ENCODE measurements at places on chromosomes 6 and 20.

DNA sequence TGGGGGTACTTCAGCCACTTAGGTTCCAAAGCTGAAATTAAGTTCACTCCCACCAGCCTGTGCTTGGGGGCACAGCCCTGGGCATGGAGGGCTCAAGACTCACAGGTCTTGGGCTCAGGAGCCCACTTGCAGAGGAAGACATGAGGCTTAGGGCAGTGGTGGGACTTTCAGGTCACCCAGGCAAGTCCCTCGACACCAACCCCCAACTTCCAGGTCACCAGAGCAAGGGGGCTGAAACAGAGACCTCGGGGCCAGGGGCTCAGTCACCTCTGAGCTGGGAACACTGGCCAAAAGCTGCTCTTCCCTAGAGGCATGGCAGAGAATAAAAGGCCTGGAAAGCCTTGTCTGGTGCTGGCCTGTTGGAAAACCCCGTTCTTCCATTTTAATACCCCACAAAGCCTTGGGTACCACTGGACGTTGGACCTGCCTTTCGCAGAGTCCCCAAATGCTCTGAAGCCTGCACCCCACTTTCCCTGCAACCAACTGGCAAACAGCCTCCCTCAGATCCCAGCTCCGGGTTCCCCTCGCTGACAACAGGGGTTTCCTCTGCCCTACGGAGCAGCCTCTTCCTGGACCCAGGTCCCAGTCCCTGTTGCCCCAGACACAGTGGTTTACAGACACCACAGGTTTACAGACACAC is 160.9 kb upstream of the PMEPA1 start:
- no peak for DNase-seq

DNA sequence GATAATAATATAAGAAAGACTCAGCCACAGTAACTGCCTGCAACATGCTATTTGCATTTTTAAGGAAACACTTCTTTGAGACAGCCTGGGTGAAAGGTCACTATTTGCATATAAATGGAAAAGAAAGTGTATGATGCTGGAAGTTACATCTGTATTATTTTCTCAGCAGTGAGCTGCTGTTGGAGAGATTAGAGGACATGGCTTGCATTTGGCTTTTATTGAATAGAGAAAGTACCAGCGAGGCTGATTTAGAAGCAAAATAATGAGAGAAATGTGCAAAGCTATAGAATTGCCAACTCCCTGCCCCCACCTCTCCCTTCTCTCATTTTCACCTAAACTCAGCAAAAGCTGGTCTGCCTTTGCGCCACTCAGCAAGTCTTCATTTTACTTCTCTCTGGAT is 12.7 kb downstream of the MYT1 start:
- no peak for DNase-seq

DNA sequence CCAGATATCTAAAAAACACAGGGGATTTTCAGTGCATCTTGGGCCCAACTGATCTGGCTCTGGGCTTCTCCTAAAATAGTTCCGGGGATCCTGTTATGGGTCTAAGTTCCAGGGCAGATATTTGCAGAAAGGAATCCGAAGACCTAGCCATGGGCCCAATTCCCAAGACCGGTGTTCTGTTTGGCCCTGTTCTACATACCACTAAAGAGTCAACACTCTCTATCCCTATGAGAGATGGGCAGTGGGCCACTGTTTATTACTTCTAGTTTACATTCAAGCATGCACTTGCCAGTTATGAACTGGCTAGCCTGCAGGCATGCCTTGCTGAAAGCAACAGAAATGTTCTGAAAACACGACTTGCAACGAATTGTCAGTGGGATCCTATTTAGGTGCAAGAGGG is 87.4 kb upstream of the PLCB4 start:
- DNase-seq, result no peak

DNA sequence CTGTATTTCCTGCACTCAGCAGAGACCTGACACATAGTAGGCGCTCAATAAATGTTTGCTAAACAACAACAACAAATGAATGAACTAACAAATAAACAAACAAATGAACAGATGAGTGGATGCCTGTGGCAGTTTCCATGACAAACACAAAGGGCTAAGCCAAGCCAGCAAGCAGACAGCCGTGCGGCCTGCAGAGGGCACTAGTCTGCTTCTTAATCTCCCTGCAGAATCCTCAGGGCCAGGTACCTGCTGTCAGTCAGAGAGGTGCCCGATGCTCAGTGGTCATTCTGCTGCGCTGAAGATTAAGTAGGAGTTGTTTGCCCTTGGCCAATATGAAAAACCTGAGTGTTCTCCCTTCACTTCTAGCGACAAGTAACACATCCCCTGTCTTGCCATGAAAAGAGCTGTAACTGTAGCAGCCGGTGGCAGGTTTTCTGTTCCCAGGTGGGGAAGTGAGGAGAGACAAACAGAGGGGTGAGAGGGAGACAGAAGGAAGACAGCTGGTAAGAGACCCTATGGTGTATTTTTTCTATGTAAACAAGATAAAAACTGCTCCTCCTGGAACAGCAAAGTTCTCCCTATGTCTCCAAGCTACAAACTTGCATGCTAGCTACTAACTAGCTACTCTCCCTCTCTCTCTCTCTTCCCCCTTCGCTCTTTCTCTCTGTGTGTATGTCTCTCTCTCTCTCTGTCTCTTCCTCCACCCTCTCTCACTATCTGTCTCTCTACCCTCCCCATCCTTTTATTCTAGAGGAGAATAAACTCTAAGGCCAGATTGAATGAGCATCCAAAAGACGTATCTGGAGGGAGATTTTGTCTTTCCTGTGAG is at the start of gene MC3R:
MC3R (plus strand) TSS at position 779 of the 829 bp plus-strand sequence. CDS start 112 bp downstream, outside the sequence.
- DNase-seq, result peak; percentile 42

GRCh38 chr6:18985061-18985460 is 597.9 kb downstream of the RNF144B start:
- no peak for DNase-seq

GRCh38 chr20:37567331-37567665 is 39.6 kb upstream of the BLCAP start:
- DNase-seq, result no peak

DNA sequence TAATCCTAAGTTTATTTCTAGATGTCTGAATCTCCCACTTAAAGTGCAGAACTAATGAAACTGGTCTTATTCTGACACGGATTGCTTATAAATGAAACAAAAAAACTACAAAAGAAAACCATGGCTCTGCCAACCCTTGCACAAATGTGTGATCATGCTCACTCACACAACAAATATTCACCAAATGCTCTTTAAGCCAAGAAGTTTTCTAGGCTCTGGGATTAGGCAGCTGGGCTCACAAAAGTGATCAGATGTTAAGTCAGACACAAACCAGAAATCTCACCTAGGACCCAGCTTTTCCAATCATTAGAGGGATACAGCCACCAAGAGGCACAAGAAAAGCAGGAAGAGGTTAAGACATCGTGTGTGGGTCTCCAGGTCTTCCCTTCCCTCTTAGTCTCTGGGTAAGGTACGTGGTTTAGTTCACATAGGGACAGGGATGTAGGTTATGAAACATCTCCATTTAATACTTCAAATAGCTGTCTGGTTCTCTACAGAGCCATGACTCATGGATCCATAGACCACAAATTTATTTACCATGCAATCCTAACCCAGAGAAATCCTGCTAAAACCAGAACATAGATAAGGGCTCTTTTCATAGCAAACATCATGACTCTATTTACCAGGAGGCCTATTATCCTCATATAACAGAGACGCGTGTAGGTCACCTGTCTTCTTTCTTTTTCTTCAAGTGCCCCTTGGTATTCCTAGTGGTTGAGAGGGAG is 165.2 kb downstream of the WDR27 start:
- no peak for DNase-seq

- no peak for DNase-seq
Measured at GRCh38 chr20:59230385-59230784, 66.8 kb downstream of the ZNF831 start.

All from ACHN (cell line).